Activated CD8-positive, alpha-beta T cell treated with anti-CD3 and anti-CD28 coated beads for 36 hours (primary cell): ENCODE measurements at places on chromosomes 11 and 22. TPM values are rescaled to one million over a fixed set of nuclear protein-coding genes. Genes with fewer than 3 reads are reported as not detected.

SEPTIN5 gene
- 1.5 TPM for total RNA-seq

MMP3 gene
- total RNA-seq, result not detected

APOBEC3G gene
- 66.0 TPM for total RNA-seq

FAM227A gene
- total RNA-seq, result 1.1 TPM

GPR83 gene
- 0.07 TPM for total RNA-seq

SLC5A4 gene
- total RNA-seq, result not detected

POU2AF2 gene
- not detected for total RNA-seq

BATF2 gene
- not detected for total RNA-seq

PDE2A gene
- 0.14 TPM for total RNA-seq

PKNOX2 gene
- total RNA-seq, result not detected

BTBD18 gene
- not detected for total RNA-seq

SCO2 gene
- total RNA-seq, result not detected

KRTAP5-1 gene
- not detected for total RNA-seq

CHST1 gene
- not detected for total RNA-seq

DEFB131B gene
- not detected for total RNA-seq

CACNA1I gene
- total RNA-seq, result 0.07 TPM

CBLIF gene
- total RNA-seq, result not detected

TEX12 gene
- total RNA-seq, result not detected

E2F8 gene
- 12.9 TPM for total RNA-seq

TRIM6 gene
- 0.32 TPM for total RNA-seq

KCNQ1OT1 gene
- 0.22 TPM for total RNA-seq

OR56A1 gene
- total RNA-seq, result not detected

NCAM1 gene
- total RNA-seq, result 0.56 TPM

MTCH2 gene
- 145 TPM for total RNA-seq

MYOD1 gene
- not detected for total RNA-seq

REXO2 gene
- 61.7 TPM for total RNA-seq

YPEL1 gene
- total RNA-seq, result 0.99 TPM

PRR33 gene
- total RNA-seq, result 0.16 TPM

MAPK8IP1 gene
- 1.8 TPM for total RNA-seq

MS4A8 gene
- total RNA-seq, result not detected

C22orf42 gene
- not detected for total RNA-seq

HSPB2 gene
- total RNA-seq, result not detected

NEFH gene
- total RNA-seq, result 7.5 TPM

TECTA gene
- total RNA-seq, result 0.41 TPM

OR51B5 gene
- total RNA-seq, result not detected

GRAP2 gene
- total RNA-seq, result 86.8 TPM

UBQLNL gene
- not detected for total RNA-seq

ARHGAP8 gene
- total RNA-seq, result 3.2 TPM

P4HA3 gene
- not detected for total RNA-seq

MIAT gene
- total RNA-seq, result 11.9 TPM

RTCB gene
- 82.7 TPM for total RNA-seq

DNAJB13 gene
- 0.18 TPM for total RNA-seq

OR5T3 gene
- total RNA-seq, result not detected

OR52K2 gene
- total RNA-seq, result not detected
